Fibroblast of skin of right biceps (primary cell): ENCODE measurements at places on chromosomes 16 and 17.

GRCh38 chr17:7392696-7393612 lies 1.4 kb downstream of the PLSCR3 start:
- DNase-seq: no peak

DNA sequence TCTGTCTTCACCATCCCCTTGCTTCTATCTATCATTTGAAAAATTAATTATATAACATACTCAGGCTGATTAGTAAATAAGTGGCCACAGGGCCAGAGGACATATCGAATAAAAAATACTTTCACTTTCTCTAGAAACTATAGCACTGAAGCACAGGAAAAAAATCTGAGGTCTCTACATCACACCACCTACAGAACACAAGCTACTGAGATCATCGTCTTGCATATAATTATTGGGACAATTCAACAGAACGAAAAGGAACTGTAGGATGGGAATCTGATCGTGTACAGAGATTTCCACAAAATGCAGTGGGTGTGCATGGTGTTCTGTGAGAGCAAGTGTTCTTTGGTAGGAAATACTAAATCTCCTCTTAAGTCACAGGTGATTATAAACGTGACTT lies 289.6 kb upstream of the ERCC4 start:
- DNase-seq: no peak

DNA sequence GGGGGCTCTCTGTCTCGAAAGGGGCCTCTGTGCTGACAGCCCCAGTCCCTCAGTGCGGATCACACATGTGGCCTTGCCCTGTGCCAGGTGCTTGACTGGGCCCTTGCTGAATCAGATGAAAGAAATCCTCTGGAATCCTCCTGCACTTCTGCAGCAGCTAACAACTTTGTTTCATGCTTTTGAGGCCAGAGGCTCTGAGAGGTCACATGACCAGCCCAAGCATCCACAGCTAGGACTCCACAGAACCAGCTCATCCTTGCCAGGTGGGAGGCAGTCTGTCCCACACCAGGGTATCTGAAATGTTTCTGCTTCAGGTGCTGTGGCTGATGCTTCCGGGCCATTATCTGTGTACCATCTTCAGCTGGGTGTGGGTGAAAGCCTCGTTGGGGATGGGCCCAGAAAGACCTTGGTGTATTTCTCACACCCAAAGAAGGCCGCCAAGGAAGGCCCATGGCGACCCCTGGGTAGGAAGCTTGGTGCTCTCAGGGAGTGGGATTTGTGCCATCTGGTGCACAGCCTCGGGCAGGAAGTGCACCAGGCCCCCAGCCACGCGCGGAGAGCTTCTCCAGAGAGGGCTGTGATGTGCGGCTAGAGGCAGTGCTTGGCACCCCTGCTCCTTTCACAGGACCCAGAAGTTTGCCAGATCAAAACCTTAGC lies 143.8 kb downstream of the CLEC16A start:
- DNase-seq: no peak

GRCh38 chr17:33267271-33267790 lies 25.8 kb downstream of the ASIC2 start:
- peak; percentile 96 for DNase-seq

GRCh38 chr16:49867796-49868668 lies 12.1 kb upstream of the ZNF423 start:
- DNase-seq: no peak
